ENCODE measurements at places on chromosomes 11 and 22.

DNA sequence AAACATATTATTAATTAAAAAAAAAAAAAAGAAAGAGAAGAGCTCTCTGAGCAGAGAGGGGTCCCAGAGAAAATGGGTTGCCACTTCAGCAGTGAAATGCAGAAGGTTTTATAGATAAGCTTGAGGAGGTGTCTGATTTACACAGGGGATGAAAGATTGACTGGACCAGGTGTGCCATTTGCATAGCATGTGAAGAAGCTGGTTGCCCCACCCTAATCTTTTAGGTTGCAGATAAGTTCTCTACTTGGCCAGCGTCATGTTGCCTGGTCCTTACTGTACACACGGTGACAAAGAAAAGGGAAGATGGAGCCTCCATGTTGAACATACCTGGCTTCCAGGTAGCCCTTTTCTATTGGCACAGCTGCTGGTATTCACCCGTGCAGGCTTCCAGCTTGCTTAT, 41.4 kb downstream of the MS4A2 start:
- DNase-seq, result no peak

DNA sequence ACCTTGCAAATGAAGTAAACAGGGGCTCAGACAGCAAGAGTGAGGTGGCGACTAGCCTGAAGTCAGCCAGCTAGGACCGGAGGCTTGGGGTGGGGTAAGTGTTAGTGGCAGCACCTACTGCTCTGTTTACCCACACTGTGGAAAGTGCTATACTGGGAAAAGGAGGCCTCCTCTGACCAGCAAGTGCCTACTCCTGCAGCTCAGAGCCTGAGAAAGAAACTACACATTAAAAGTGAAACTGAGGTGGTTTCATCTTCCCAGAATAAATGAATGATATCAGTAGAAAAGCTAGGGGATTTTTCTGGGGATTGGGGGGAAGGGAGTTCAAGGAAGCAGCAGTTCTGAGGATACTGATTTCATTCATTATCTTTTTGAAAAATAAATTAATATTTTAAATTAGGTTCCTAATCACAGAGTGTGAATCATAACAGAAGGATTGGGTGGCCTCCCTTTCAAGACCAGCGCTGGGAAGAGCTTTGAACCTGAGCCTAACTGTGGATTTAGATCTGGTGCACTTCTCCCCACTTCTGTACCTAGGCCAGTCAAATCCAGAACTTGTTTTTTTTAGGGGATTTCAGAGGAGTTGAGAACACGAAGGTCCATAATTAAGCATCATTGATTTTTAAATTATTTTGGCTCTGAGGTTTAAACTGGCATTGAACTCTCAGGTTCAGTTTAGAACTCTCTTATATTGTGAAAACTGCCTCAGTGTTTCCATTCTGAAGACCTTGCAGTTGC, 48.1 kb upstream of the GRAMD1B start:
- DNase-seq, result no peak

- DNase-seq, result no peak
These were observed 189.0 kb downstream of the DDX10 start for GRCh38 chr11:108853864-108854263.

DNA sequence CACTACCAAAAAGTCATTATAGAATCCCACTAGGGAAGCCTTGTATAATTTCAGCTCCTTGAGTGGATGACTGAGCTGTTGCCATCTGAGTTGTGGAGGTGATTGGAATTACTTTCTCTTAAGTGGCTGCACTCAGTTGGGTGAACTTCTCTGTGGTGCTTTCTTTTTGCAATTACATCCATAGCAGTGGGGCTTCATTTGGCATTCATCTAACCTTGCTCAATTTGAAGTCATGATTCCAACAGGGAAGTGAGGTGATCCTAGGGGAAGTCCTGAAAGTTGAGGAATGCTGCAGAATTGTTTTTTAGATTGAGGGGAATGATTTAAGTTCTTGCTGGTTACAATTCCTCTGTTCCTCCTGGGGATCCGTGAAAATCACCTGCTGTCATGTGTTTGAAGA, 39.6 kb downstream of the ARHGAP42 start:
- no peak for DNase-seq

DNA sequence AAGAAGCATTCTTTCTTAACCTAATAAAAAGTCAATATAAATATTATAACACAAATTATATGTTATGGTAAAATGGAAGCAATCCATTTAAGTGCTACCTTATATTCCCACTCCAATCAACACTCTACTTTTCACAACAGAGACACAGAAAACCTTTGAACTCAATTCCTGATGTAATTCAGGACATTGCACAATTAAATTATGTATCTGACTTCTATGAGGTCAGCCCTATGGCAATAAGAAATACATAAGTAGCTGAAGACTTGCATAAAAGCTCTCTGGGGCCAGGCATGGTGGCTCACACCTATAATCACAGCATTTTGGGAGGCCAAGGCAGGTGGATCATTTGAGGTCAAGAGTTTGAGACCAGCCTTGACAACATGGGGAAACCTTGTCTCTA, 6.8 kb downstream of the OR4D10 start:
- DNase-seq, result no peak

- no peak for DNase-seq
These were observed 15.3 kb downstream of the PHF21B start for GRCh38 chr22:44994399-44995104.

GRCh38 chr11:75771646-75772410, 3.2 kb downstream of the DGAT2 start:
- no peak for DNase-seq

DNA sequence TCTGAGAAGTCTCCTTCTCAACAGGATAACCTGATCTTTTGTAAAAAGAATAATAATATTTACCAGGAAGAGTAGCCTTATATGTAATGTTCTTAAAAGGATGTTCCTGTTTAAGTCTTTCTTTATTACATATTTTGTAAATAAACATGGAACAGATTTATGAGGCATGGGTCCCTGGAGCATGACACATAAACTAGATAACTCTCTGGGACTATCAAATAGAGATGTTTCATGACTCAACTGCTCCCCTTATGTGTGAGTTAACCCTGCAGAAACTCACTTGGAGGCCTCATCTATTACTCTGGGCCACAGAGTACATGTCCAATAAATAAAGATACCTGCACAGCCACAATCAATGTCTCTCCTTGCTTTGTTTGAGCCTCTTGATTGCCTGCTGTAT, 64.6 kb downstream of the GDPD4 start:
- no peak for DNase-seq

GRCh38 chr11:106585061-106585460, 433.2 kb downstream of the GUCY1A2 start:
- DNase-seq, result no peak

DNA sequence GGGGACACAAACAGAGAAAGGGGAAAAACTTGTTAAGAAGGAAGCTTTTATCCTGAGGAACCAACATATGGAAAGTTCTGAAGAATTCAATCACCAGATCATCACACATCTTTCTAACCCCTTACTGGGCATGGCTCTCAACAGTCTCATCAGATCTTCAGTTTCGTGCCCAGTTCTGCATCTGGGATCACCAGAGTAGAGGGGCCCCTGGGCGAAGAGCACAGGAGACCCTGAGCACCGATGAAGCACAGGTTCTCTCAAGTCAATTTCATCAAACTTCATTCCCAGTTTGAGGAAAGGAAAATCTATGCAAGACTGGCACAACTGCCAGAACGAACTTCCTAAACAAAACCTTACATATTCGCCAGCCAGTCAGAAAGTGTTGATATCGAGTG, 8.5 kb upstream of the PYGM start:
- DNase-seq, result no peak
